ENCODE measurements at places on chromosomes 12 and 14.

- DNase-seq: no peak
Measured at GRCh38 chr14:102672410-102672960, 80.0 kb downstream of the RCOR1 start.

GRCh38 chr12:1936406-1937320 is 18.2 kb upstream of the CACNA2D4 start:
- DNase-seq: no peak

DNA sequence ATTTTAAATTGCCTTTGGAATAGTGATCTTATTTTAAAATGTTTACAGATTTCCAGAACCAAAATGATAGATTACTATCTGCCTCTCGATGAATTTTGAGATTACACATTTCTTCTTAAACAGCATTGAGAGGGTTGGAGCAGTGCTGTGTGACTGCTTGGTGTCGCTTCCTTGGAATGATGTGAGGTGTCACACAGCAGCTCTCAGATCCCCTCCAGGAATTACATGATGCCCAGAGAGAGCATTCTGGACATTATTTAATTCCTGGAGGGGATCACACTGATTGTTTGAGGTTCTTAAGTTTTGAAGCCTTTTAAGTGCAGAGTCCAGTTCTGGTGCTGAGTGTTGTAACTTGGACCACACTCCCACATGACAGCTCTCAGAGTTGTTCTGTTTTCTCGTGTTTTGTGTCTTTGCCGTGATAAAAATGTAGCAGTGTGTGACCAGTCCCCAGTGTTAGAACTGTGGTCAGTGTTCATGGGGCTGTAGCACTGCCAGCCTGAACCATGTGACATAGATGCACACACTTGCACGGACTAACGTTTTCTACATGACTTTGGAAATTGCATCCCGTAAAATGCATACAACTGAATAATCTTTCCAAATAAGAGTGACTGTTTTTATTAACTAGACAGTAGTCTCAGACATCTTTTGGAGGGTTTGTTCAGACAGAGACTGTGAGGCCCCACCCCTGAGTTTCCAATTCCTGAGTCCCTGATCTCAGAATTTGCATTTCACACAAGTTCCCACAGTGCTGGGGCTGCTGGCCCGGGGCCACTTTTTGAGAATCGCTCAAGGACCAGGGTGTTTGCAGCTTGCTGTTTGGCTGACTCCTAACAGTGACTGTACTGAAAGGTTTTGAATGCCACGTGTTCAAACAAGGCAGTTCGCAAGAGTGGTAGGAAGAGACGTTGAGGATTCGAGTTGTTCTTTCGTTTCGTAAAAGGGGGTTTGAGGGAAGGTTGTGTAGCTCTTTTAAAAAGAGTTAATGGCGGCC is 26.0 kb downstream of the XRCC3 start:
- DNase-seq: no peak

DNA sequence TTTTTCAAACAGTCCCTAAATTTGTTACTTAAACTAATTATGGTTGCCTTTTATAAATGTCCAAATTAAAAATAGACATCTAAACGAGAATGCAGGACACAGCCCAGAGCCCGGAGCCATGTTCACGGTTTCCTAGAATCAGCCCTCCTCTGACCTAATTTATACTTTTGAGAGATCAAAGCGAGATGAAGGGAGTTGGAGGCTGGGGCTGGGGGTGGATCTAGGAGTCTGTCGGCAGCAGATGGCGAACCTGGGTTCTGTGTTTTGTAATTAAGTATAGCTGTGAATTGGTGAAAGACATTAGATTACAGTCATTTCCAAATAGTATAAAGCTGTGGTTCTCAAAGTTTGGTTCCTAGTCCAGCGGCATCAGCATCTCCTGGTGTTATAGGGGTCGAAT is 210.1 kb downstream of the SLC41A2 start:
- no peak for DNase-seq

DNA sequence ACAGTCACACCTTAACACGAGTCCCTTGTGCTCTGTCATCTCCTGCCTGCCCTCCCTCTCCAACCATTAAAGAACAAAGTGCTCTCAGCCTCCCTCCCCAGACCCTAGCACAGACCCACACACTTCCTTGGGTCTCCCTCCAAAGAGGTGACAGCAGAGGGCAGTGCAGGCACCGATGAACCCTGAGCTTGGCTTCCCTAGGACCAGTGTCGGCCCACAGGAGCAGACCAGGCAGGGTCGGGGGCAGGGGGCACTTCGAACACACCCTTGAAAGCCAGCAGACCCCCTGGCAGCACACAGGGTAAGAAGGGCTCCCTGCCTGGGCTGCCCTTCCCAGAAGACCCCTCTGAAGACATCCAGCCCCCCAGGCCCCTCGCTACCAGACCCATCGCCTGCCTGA is 7.0 kb downstream of the CDK2AP1 start:
- no peak for DNase-seq

GRCh38 chr12:44795970-44796369 is 80.1 kb downstream of the NELL2 start:
- no peak for DNase-seq

DNA sequence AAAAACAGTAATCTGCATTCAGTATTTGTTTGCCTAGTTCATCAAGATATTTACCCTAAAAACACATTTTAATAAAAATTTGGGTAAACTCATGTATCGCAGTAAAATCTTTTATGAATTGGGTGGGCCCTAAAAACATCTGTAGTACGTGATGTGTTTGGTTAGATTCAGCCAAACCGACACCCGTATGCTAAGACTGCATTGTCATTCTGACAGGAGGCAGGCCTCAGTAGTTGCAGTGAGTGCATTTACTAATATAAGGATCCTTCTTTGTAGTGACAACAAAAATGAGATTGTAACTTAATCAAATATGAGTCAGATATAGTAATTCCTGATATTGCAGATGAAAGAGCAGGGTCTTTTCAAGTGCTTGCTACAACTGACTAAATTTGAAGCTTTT is 191.8 kb downstream of the SLC16A7 start:
- DNase-seq: no peak

- no peak for DNase-seq
Measured at GRCh38 chr14:32669391-32669790, 269.3 kb upstream of the NPAS3 start.

DNA sequence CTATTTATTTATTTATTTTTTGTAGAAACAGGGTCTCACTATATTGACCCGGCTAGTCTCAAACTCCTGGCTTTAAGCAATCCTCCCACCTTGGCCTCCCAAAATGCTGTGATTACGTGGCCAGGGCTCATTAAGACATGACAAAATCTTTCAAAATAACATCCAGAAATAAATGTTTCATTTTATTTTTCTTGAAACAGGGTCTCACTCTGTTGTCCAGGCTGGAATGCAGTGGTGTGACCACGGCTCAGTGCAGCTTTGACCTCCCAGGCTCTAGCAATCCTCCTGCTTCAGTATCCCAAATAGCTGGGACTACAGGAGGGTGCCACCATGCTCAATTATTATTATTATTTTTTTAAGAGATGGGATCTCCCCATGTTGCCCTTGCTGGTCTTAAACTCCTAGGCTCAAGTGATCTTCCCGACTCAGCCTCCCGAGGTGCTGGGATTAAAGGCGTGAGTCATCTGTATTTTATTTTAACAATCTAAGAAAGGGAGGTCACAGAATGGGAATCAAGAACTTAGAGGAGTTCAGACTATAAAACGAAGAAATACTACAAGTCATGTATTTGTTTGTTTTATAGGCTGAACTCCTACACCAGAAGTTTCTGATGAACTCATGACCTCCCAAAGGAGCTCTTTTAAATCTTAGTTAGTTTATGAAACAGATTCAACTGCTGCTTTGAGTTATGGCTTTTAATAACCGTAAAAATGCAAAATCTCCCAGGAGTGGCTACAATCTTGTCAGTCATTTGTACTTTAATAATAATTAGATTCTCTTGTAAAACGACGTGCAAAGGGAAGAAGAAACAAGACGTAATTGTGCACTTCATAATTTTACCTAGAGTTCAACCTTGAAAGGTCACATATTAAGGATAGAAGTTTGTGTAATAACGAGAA is 2.1 kb upstream of the TMEM263 start:
- no peak for DNase-seq

DNA sequence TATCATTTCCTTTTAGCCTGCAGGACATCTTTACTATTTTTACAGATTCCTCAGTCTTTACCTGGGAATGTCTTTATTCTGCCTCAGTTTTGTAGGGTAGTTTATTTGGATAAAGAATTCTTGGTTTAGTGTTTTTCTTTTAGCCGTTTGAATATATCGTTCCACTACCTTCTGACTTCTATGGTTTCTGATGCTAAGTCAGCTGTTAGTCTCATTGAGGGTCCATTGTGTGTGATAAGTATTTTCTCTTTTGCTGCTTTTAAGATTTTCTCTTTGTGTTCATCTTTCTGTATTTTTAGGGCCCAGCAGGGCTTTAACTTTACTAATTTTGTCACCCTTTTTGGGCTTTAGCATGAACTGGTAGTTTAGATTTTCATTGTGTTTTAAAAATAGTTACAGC is 113.5 kb downstream of the MNAT1 start:
- no peak for DNase-seq

GRCh38 chr14:77369285-77369684 is 7.6 kb downstream of the TMED8 start:
- DNase-seq: no peak

DNA sequence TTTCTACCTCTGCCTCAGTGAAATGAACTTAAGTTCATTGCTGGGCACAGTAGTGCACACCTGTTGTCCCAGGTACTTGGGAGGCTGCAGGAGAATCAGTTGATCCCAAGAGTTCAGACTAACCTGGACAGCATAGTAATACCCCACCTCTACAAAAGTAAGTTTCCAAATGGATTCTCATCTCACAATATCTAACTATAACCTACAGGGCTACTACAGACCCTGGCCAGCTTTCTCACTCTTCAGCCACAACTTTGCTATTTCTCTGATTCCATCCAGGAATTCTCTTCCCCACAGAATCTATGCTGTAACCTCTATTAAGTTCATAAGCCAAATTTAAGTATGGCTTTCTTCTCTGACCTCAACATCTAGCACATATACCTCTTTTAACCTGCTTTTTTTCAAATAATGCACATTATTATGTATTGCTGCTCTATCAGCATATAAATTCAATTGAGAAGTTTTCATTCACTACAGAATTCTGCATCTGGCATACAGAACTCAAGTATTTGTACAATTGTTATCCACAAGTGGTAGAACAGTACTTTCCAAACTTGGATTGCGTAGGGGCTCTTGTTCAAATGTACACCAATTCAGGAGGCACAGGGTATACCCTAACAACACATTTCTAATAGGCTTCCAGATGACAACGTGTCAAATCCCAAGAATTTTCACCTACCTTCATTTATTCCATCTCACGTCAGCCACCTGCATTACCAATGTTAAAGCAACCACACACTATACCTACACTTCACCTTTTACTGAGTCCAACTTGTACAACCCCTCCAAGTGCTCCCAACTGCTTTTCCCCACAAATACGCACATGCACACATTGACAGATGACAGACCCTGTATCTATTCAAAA is 3.8 kb downstream of the RPS29 start:
- no peak for DNase-seq

GRCh38 chr12:99686142-99686541 is 38.6 kb downstream of the GARIN6 start:
- DNase-seq: no peak

- no peak for DNase-seq
Measured at GRCh38 chr12:1529862-1530591, 64.4 kb downstream of the FBXL14 start.

GRCh38 chr12:30822385-30823155 is 67.8 kb upstream of the CAPRIN2 start:
- DNase-seq: no peak

DNA sequence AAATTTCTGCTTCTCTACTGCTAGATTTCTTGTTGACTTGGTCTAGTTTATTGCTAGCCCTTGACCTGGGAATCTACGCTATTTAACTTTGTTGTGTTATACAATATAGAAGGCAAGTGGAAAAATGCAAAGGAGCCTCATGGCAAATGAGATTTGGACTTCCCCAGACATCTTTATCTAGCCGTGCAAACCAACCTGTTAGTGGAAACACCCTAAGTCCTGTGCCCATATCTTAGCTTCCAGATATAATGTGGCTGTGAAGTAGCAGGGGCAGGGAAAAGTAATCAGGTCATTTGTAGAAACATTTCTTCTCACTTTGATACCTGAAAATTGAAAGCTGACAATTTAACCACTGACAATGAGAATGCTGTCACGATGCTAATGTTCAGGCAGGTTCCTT is 90.7 kb upstream of the ATP2B1 start:
- no peak for DNase-seq

DNA sequence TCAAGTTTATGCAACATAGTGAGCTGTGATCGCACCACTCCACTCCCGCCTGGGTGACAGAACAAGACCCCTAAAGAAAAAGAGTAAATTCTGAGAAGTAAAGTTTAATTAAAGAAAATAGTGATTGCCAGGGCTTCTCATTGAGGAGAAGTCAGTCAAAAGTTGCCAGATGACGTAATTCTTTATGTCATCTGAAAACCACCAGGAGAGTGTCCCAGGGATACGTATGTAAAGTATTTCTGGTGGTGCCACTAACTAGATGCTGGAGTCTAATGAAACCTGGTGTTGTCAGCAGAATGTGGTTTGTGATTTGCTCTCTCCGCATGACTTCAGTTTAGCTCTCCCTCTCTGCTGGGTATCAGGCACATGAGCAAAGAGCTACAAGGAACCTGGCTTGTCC is 392.5 kb downstream of the DPF3 start:
- no peak for DNase-seq

DNA sequence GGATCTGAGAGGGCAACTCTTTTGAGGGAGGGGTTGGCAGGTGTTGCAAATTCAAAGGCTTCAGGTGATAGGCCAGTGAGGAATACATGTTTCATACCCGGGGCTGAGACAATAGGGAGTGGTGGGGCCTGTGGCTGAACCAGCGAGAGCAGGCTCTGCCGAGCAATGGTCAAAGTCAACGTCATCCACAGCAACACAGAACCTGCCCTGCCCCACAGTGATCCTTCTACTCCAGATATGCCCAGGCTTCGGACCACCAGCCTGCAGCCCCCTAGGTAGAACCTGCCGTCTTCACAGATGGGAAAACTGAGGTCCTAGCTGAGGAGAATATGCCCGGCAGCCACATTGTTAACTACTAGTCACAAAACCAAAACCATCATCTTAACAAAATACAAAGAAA is 4.1 kb downstream of the SERPINA1 start:
- no peak for DNase-seq

DNA sequence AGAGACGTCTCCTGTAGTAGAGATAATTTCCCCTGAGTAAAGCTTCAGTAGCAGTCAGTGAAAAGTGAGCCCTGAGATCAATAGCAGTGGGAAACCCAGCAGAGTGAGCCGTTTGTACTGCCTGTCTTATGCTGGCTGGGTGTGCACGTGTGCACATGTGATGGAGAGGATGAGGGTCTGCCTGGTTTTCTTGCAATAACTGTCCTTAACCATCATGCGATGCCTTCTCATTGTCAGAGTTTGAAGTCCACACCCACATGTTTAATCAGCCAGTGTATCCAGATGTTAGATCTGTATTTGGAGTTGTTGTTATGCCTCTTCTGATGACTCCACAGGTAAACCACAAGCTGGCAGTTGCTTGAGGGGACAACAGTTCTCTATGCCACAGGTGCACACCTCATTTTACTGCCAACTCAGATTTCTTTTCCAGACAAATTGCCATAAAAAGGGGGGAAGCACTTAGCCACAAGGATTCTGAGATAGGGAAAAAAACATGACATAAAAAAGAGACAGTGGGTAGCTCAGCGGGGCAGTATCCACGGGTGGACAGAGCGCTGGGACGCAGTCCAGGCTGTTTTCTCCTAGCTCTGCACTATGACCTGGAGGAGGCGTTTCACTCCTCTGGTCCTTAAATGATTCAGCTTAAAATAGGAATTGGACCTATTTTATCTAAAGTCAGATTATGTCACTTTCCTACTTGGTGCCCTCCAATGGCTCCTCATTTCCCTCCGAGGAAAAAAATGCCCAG is 192.3 kb downstream of the ANO6 start:
- no peak for DNase-seq
